CD4-positive, alpha-beta T cell treated with Interleukin-4 for 4 hours (primary cell): ENCODE measurements at places on chromosomes 13 and 19.

DNA sequence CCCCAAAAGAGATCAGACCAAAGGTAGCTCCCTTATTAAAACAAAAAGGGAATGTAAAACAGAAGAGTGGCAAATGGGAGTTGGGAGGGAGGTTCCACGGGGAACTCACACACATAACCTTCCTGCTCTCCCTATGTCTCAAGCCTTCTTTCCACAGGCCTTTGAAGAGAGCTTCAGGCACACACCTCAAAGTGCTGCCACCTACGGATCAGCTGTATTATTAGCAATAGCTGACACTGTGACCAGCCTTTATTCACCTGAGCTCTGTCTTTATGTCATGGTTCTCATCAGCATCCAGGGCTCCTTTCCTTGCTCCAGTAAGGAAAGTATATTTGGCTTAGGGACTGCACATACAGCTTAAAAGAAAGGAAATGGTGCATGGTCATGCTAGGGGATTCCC, 11.3 kb downstream of the ZNF571 start:
- no peak for DNase-seq

- no peak for DNase-seq
Measured at GRCh38 chr19:46722004-46722380, 5.1 kb upstream of the PRKD2 start.

DNA sequence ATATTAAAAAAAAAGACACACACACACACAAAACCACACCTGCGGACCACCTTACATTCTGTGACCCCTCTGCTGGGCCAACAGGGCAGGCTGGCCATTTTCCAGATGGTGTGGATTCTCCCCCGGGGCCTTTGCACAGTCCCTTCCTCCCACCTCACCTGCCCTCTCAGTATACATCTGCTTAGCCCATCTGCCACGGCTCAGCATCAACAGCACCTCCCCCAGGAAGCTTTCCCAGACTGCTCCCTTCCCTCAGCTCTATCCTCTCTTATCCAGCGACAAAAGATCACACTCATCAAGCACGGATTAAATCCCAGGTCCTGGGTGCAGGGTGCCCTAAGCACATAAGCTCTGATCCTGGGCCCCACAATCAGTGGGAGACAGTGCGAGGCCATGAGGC, 4.5 kb downstream of the ZNF787 start:
- DNase-seq = no peak

DNA sequence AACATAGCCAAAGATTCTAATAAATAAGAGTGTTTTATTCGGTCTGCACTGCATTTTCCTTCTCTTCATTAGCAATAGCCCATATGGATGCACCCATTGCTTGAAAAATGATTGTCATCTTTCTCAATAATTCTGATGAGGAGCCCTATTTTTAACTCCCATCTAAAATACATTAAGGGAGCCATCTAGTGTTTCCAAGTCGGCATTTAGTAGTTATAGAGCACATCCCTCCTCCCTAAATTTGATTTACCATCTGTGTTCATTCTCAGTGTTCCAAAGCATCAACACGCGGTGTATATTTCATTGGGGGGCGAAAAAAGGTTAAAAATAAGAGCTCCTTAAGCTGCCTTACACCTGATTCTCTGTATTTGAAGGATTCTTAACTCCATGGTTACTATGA, 119.2 kb upstream of the IPO5 start:
- DNase-seq = no peak

GRCh38 chr19:49333418-49333805, 1.8 kb upstream of the CD37 start:
- no peak for DNase-seq
